ENCODE measurements at places on chromosomes 3 and 15.

DNA sequence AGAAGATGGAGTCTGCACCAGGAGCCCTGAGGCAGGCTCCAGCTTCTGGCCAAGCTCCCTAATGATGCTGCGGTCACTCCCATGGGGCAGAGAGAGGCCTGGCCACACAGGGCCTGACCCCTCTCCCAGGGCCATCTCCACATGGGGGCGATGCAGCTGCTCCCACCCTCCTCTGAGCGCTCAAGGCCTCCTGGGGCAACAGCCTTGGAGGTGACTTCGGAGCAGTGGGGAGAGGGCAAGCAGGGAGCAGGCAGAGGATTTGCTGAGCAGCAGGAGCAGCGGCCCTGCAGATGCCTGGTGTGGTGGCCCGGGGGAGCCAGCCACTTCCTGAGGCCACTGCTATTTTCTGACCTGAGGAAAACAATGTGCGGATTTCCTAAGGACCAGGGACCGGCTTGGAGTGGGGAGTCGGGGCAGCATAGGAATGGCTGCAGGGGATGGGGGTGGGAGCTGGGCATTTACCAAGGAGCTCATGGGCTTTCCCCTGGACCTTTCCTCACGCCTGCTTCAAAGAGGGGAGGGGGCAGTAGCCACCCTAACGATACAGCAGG lies 81.6 kb upstream of the RPL32 start:
- DNase-seq = no peak

DNA sequence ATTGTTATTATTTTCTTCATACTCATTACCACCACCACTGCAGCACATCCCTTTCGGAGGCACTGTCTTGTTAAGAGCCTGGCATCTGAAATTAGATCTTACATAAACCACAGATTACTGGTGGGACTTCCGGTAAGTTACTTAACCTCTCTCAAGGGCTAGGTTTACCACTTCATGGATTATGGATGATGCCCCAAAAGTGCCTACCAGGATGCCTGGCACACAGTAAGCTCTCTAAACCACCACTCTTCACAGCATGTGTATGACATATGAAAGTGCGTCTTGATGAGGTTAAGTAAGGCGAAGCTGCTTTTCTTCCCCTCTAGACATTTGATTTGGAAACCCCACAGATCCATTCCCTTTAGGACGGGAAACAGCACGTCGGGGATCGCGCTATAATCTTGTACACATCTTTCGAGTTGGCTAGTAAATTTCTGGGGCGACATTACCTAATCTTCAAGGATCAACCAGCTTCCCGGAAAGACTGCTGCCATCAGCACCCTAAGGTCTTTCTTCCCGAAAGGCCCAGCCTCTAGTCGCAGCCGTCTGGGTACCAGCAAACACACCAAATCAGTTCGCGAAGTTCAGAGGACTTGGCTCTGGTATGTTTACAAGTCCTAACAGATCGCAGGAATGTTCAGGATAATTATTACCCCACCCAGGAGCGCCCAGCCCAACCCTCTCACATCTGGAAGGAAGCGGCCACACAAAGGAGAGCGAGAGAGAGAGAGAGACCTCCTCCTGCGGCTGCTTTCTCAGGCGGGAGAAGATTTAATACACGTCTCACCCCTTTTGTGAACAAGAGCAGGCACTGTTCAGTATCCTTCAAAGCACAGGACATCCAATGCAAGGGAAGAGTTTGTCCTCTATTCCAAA lies 155.1 kb upstream of the FRMD4B start:
- no peak for DNase-seq

DNA sequence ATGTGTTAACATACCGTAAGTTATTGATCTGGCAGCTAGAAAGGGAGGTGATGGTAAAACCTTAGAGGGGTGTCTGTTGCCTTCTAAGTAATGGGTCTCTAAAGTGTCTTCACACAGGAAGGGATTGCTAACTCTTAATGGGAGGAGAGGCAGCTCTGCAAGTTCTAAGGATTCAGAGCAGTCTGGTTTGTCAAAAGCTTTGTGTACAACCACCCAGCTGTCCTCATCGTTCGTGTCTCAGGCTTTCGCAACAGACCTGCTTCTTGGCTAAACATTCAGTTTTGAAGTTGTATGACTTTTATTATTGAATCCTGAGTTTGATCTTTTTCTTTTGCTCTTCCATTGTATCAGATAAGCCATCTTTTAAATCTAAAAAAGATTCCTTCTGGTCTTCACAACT lies 404.9 kb downstream of the SQOR start:
- no peak for DNase-seq

GRCh38 chr3:88114878-88115549 lies 34.7 kb upstream of the C3orf38 start:
- no peak for DNase-seq

DNA sequence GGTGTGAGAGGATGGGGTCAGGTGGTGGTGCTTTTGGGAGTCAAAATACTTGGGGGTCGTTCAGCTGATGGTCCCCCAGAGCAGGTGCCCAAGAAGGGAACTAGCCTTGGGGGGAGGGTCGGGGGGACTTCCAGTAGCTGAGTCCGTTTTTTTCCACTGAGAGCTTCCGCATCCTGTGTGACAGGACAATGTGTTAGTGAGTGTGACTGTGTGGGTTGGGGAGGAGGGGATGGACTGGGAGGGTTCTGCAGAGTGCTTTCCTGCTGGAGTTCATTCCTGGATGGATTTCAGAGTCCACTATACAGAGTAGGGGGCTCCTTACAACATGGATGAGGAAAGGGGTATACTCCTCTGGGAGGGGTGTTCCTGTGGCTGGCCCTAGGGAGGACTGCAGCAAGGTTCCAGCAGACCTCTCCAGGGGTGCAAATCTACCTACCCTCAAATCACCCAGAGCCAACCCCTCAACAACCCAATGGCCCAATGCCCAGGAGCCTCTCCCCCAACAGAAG lies 601 bp upstream of the HYAL2 start:
- DNase-seq = no peak

DNA sequence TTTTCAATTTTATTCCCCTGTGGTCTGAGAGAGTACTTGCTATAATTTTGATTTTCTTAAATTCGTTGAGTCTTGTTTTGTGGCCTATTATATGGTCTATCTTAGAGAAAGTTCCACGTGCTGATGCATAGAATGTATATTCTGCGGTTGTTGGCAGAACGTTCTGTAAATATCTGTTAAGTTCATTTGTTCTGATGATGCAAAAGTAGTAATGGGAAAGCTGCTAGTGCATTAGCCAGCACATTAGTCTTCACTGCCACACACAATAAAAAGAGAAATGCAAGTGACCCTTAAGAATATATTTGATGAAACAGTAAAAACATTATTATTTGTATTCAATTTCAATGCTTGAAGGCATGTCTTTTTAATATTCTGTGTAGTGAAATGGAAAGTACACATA lies 84.8 kb downstream of the GTPBP8 start:
- DNase-seq = no peak

DNA sequence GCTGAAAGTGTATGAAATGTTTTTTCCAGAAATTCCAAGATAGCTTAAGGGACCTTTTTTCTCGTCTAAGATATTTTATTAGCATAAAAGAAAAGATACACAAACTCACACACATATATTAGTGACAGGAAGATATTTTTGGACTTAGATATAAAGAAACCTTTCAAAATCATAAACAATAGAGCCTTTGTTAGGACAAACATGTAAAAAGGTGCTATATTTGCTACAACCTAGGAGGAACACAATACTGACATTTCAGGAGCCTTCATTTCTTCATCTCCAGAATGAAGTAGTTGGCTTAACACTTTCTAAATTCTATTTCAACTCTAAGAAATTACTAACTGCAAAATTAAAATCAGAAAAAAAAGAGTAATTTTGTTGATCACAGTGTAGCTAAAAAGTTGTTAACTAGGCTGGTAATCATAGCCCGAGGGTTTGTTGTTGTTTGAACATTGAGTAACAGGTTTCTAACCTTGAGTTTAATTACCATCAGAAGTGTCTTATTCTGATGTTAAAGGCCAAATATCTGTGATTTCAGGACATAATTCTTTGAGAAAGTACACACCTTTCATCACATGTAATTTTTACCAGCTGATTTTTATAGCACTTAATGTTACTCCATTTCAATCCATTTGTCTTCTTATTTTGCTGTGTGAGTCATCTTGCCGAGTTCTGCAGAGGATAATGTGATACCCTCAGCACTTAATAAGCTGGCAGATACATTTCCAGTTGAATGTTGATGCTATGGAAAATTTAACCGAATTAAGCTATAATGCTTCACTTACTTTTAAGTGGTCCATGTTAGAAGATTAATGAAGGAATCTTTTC lies 97.3 kb downstream of the MBNL1 start:
- DNase-seq = no peak

GRCh38 chr3:76096036-76096435 lies 310.7 kb upstream of the ZNF717 start:
- DNase-seq = no peak

DNA sequence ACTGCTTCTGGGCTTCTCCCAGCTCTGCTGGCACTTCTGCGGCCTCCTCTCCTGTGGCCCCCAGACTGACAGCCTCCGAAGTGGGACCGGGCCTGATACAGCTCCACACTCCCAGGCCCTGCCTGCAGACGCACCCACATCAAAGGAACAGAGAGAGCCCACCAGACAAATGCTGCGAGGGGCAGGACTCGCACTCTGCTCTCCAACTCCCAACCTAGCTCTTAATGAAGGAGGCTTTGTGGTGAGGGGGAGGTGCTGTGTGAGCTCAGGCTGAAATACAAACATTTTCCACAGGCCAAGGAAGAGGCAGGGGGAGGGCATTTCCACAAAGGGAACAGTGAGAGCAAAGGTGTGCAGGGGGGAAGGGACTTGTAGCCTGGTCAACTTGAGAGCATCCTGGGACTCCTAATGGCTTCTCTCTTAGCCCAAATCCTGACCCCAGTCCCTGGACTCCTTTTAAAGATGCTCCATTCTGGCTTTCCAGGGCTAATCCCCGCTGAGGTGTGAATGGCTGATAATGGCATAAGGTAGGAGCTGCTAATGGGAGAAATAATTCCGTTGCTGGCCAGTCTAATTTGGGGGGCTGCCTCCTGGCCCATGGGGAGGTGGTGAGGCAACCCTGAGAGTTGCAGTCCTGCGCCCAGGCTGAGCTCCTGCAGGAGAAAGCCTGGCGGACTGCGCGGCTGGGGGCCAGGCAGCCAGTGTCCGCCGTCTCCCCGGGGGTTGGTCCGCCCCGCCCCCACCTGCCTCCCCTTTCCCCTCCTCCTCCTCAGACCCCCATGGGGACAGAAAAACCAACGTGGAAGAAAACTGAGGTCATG lies 9.6 kb downstream of the LINGO1 start:
- DNase-seq = no peak

GRCh38 chr3:123787133-123787532 lies 97.0 kb downstream of the MYLK start:
- DNase-seq = no peak

DNA sequence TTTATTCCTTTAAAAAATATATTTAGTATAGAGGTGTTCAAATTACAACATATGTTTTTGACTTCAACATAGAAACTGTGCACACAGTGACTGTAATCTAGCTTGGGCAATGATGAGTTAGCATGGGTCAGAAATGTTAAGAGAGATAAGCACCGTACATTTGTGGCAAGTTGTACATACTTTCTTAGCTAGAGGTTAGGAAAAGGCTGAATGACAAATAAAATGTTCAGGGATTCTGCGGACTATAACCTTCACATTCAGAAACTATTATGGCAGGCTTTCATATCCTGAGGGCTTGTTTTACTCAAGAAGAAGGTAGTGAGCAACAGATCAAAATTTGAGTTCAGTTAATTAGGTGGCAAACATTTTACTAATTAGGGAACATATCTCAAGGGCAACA lies 379.7 kb upstream of the EPHA6 start:
- DNase-seq = no peak

DNA sequence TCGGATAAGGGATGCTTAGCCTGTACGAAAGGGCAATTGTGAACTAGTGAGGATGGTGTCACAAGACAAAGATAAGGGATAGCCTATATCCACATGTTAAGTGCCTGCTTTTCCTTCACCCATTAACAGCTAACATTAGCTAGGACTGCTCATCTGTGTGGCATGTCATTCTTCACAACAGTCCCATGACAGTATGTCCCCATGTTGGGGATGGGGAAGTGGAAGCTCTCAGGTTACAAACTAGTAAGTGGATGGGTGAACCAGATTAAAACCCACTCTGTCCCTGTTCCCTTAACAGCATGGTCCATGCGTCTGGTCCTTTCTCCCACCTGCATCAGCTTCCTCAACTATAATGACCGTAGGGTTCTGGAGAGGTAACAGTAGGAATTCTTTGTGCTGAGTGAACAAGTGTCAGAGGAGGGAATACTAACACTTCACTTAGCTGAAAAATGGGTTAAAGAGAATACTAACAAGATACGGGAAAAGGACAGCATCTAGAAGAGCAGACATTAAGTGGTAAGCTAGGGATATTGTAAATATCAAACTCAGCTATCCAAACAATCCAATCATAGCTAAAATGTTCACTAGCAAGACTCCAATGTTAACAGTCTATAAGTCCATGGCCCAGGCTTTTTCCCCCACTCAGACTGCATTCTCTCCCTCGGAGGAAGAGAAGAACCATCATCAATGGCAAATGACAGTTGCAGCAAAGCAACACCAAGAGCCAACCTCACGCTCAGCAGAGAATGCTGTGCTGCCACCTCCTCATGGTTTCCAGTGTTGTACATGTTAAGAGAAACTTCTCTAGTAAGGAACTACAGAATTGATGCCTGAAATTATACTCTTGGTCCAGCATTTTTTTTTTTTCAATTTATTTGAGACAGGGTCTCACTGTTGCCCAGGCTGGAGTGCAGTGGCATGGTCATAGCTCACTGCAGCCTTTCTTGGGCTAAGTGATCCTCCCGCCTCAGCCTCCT lies 5.0 kb downstream of the RPLP1 start:
- no peak for DNase-seq

DNA sequence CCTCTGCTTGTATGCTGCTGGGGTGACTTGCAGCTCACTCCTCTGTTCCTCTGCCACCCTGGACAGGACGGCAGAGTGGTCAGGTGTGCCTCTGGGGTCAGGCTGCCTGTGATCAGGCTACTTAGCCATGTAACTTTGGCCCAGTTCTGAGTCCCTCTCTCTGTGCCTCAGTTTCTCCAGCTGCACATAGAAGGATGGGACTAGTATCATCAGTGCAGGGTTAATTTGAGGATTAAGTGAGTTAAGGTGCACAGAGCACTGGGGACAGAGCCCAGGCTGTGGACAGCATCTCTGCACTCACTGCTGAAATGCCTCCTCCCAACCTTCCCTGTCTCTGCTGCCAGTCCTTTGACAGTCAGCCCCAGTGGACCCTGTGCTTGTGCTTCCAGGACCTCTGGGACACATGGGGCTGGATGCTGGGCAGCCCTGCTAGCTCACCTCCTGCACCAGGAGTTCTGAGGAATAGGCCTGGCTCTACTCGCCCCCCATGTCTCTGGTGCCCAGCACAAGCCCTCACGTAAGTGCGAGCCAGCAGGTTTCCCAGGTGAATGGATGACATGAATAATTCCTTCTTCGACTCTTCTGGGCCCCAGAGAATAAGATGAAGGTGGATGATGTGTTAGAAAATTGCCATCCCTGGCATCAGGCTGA lies 19.3 kb upstream of the PRR23E start:
- DNase-seq = no peak

DNA sequence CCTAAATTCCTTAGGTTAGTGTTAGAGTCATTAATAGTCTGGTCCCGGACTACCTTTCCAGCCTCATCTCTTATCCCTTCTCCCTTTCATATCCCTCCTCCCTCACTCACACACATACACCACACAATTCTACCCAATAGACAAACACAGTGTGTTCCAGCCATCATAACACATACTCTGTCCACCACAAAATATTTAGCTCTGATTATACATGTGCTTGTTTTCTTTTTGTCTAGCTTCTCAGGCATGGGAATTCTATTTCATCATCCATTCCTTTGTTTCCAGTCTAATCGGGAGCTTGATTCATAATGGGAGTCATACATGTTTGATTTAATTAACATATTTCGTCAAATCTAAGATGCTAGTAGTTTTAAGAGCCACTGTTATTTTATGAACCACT lies 161.8 kb upstream of the BFSP2 start:
- no peak for DNase-seq

- DNase-seq = no peak
Measured at GRCh38 chr15:67807836-67808235, 17.5 kb upstream of the SKOR1 start.
